DMS 273 treated with DMSO at 0.1 percent for 48 hours (cell line): ENCODE measurements at places on chromosomes 16 and 17.

GRCh38 chr16:85313526-85314301 is 201.4 kb upstream of the CIBAR2 start:
- no peak for DNase-seq

- DNase-seq: no peak
Measured at GRCh38 chr16:86198206-86199118, 299.5 kb downstream of the IRF8 start.

- no peak for DNase-seq
Measured at GRCh38 chr16:57908409-57908987, 62.4 kb downstream of the CNGB1 start.

GRCh38 chr16:87391324-87391949 is 699 bp upstream of the MAP1LC3B start:
- no peak for DNase-seq

- DNase-seq: no peak
Measured at GRCh38 chr16:59655031-59655430, 920.9 kb upstream of the GOT2 start.

DNA sequence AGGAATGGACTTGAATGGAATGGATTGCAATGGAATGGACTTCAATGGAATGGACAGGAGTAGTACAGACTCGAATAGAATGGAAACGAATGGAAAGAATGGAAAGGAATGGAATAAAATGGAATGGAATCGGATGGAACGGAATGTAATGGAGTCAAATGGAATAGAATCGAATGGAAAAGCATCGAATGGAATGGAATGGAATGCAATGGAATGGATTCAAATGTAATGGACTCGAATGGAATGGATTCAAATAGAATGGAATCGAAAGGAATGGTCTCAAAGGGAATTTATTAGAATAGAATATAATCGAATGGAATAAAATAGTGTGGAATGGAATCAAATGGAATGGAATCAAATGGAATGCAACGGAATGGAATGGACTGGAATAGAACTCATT is 484.9 kb upstream of the WSB1 start:
- DNase-seq: no peak

DNA sequence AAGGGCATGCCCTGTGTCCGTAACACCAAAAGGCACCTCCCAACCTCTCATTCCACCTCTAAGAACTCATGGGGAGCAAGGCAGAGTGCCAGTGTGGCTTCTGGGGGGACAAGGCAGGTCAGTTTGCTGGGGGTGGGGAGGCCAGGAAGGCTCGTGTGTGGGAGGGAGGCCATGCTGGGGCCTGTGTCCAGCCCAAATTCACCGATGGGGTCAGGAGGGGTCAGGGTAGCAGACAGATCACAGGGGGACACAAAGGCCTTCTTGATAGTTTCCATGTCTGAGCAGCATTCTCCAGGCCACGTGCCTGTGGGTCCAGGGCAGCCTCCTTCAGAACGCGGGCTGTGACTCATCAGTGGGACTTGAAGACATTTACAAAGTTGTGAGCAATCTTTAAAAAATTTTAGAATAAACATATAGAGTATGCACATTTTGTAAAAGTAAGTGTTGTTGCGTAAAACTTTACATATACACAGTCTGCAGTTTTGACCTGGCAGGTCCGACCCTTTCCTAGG is 20.9 kb downstream of the SPACA3 start:
- no peak for DNase-seq

- no peak for DNase-seq
Measured at GRCh38 chr17:45722161-45722560, 62.0 kb upstream of the CRHR1 start.

DNA sequence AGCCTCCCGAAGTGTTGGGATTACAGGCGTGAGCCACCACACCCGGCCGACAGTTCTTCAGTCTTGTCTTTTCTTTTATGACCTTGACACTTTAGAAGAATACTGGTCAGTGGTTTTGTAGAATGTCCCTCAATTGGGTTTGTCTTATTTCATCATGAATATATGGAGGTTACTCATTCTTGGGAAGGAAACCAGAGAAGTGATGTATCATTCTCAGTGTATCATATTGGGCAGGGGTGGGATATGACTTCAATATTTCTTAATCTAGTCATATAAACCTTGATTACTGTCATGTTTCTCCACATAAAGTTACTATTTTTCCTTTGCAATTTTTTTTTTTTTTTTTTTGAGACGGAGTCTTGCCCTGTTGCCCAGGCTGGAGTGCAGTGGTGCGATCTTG is 36.9 kb downstream of the SNTB2 start:
- DNase-seq: no peak

DNA sequence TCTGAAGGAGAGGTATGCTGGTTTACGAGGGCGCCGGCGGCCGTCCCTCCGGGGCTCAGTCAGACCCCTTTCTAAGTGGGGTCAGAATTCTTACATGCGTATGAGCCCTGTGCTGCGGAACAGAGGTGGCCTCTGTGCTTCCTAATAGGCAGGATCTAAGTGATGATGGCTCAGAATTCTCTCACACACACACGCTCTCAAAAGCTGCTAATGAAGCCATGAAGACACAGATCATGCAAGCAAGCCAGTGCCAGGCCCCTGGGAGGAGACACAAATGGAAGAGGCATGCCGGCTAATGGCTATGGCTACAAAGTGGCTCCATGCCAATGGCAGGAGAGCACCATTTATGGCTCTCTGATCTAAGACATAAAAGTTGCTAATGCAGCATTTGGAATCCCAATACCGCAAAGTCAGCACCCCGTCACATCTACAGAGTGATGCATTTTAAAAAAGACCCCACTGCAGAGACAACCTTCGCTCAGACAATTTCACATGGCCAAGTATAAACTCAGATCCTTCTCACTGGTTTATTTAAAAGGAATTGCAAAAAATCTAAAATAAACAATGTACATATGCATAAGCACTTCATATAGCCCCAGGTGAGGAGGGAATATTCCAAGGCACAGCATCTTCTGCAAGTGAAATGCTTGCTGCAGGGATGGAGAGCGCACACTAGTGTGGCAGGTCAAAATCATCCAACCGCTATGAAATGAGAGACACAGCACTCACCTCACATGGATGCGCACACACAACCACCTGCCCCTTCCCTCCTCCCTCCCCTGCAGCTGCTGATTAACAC is 24.5 kb downstream of the NPLOC4 start:
- DNase-seq: no peak

GRCh38 chr17:4545217-4545951 is 9.8 kb downstream of the MYBBP1A start:
- no peak for DNase-seq

GRCh38 chr16:84941921-84942320 is 69.4 kb downstream of the ZDHHC7 start:
- DNase-seq: no peak

GRCh38 chr16:81821436-81822128 is 42.5 kb downstream of the PLCG2 start:
- no peak for DNase-seq

DNA sequence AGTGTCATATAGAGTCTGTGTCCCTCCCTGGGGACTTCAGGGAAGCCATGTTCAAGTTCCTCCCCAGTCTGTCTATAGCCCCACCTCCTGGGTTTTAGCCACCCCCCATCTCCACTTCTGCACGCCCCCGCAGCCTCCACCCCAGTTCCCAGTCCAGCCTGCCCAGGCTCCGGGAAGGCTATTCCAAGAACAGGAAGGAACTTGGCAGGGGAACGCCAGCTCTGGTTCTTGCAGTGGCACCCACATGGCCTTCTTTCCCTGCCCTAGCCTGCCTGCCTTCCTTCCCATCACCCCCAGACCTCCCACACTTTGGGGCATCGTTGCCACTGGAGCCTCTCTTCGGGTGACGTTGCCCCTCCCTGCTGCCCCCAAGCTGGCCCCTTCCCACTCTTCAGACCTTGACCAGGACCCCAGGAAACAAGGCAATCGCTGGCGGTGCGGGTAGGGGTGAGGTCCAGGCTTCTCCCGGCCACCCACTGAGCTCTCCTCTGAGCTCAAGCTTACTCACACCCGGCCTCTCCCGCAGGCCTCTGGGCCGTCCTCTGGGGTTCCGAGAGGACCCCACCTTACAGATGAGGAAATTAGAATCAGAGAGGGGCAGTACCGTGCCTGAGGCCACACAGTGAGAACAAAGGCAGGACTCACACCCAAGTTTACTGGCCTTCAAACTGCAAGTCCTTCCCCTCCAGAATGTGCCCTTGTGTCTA is 9.2 kb upstream of the CES4A start:
- no peak for DNase-seq

DNA sequence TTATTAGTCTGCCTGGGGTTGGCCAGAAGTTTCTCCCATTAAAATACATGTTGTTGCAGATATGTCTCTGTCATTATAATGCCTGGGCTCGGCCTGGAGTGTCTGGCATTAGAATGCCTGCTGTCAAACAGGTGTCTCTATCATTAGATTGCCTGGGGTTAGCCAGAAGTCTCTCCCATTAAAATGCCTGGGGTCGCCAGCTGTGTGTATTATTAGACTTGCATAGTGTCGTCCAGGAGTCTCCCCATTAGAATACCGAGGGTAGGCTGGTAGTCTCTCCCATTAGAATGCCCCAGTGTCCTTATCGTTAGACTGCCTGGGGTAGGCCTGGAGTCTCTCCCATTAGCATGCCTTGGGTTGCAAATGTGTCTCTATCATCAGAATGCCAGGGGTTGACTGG is 2270.8 kb downstream of the TP53TG3F start:
- DNase-seq: no peak

GRCh38 chr17:60863892-60864707 is 186.4 kb downstream of the BCAS3 start:
- DNase-seq: no peak

DNA sequence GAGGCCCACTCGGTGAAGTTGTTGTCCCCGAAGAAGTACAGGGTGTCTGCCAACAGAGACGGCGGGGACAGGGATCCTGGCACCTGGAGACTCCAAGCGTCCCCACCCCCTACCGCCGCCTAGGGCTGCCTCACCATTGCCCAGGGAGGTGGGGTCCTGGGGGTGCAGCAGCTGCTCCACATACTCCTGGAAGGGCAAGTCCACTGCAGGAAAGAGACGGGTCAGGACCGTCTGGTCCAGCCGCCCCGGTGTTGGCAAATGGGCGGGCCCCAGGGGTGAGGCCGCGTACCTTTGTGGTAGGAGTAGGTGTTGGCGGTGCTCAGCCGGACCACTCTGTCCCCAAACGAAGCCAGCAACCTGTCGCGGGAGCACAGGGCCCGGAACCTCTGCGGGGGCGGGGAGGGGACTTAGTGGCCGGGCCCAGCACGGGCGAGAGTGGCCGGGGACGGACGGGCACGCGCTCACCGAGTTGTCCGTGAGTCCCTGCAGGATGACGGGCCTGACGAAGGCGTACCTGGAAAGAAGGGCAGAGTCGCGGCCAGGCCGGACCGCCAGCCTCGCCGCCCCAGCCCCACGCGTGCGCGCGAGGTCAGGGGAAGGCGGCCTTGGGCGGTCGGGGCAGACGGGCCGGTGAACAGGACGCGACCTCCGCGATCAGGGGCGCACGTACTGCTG is 601 bp downstream of the JMJD8 start:
- DNase-seq: no peak

DNA sequence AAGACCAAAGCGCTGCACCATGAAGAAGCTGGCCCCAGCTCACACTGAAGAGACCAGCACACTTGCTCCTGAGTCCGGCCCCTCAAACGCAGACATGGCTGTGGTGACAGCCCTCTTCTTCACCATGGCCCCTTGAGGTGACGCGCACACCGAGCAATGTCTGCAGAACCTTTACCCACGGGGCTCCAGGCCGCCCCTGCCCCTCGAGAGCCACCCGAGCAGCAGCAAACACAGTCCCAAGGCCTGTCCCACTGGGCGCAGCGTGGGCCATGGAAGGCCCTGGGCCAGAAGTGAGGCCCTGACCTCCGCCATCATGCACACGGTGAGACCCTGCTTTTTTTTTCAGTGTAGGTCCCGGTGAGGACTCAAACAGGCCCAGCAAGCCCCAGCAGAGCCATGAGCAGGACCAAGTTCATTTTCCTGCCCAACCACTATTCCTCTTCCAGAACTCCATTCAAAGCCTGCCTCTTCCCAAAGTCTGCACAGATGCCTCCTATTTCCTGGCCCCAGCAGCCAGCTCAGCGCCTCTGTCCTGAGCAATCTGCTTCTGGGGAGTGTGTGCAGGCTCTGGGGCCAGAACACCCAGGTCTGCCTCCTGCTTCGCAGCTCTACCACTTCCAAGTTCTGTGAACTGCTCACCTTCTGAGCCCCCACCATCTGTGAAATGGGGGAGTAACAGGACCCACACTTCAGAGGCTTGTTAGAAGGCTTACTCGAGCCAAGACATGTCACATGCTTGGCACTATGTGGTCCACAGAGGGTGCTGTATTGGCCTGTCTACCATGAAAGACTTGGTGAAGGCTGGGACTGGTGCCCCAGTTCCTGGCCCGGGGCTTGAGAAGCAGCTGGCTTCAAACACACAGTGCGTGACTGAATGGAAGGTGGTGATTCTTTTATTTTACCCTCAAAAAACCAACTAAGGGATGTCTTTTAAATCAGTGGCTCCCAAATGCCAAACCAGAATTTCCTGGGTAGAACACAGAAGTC is 35.7 kb upstream of the GSG1L start:
- no peak for DNase-seq

GRCh38 chr16:62543516-62543915 is 507.3 kb upstream of the CDH8 start:
- no peak for DNase-seq

GRCh38 chr16:85350146-85350728 is 238.0 kb upstream of the CIBAR2 start:
- DNase-seq: no peak

DNA sequence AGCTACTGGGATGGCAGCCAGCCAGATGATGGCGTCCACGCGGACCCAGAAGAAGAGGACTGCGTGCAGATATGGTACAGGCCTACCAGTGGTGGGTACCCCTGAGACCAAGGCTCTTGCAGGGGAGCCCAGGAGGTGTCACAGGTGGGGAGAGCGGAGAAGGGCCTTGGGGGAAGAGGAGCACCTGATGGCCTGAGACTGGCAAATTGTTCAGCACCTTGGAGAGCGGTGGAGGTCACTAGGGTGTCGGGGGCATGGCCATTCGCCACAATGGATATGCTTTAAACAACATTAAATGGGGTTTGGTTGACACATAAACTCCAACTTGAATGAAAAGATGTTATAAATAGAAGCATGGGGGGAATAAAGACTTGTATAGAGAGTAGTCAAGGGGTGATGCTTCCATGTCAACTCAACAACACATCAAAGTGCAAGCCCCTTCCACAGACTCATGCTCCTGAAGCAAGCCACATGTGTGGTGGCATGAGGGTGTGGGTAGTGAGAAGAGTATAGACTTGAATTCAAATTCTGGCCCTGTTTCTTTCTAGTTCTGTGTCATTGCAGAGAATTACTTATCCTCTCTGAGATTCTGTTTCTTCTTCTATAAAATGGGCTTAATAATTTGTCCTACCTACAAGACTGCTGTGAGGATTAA is 22.2 kb downstream of the CLEC19A start:
- DNase-seq: no peak

GRCh38 chr16:3868556-3868955 is 12.0 kb downstream of the CREBBP start:
- no peak for DNase-seq

GRCh38 chr16:71373073-71373472 is 14.6 kb downstream of the CALB2 start:
- no peak for DNase-seq

GRCh38 chr16:30651124-30652004 is 604 bp downstream of the PRR14 start:
- DNase-seq: peak; percentile 14
